ENCODE measurements at places on chromosomes 2 and 18.

DNA sequence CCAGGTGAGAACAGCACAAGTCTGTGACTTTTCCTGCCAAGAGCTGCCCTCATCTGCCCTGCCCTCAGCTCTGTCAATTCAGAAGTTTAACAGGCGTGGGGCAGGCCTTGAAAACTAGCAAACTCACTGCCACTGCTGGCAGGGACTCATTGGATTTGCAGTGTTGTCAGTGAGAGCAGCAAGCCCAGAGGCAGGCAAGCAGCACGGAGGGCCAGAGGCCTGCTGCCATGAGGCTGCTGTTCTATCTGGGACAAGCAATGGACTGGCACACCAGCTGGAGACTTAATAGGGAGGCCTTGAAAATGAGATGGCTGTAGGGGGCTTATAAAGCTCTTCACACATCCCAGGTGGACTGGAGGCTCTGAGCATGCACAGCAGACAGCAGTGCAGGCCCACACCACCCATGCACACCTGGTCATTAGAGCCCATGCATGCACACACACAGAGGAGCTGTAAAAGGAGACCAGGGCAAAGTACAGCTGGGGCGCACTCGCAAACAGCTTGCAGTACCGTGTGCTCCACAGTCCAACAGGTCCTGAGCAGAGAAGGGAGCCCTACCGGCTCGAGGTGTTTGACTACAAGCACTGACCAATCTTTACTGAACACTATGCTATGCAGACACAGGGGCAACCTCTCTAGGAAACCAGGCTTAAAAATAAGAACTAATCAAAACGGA is 28.7 kb downstream of the MGAT4A start:
- DNase-seq = no peak

- no peak for DNase-seq
Observed at GRCh38 chr2:16862471-16862870, 196.8 kb upstream of the CYRIA start.

DNA sequence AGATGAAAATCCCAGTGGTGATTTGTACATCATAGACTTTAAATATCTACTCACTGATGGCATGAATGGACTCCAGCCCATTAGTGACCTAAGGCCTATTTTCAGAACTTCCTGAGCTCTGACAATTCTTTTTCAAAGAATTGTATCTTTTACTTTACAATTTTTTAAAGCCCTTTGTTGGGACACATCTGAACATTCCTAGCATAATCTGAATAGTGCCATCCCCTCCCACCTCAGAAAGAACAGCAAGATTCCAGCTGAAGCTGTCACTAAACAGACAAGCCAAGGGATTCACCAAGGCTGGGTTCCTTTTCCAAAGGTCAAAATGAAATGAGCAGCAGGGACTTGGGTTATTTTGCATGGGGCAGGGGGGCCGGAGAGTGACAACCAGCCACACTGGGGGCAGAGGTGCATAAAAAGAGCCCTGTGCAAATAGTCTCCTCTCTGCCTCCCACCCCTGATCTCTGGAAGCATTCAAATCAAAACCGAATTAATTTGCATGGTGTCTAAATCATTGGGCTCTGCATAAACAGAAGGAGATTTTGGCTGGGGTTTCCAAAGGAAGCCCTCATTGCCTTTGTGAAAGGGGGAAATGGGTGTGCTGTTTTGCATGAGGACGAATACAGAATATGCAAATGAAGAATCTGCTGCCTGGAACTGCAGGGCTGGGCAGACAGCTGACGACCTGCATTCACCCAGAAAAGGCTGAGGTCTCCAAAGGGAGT is 17.2 kb downstream of the EPHA4 start:
- no peak for DNase-seq

GRCh38 chr2:121976926-121977325 is 221.5 kb downstream of the TSN start:
- no peak for DNase-seq

DNA sequence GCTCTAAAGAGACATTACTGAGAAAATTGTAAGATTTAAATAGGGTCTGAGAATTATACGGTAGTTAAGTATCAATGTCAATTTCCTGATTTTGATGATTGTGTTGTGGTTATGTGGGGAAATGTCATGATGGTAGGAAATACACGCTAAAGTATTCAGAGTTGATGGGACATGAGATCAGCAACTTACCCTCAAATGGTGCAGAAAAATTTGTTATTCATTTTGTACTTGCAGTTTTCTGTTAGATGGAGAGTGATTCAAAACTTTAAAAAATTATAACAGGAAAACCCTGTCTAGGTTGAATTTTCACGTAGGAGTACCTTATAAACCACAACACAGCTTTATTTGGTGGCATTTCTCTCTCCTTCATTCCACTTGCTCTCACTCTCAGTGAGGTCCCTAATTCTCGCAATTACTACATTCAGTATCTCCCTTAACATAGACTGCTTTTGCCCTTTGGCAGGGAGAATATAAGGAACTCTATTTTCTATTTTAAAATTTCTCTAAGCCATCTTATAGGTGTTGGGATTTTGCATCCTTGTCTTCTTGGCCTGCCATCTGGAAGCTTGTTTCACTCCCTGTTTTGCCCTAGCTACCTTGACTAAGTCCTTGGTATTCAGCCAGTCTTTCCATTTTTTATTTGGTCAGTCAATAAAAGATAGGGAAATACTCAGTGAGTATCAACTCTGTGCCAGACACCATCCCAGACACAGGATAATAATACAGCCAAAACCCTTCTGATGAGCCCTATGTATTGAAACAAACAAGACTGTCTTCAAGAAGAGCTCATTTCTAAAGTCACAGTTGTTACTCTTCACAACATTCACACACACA is 550.6 kb upstream of the ACVR2A start:
- no peak for DNase-seq

DNA sequence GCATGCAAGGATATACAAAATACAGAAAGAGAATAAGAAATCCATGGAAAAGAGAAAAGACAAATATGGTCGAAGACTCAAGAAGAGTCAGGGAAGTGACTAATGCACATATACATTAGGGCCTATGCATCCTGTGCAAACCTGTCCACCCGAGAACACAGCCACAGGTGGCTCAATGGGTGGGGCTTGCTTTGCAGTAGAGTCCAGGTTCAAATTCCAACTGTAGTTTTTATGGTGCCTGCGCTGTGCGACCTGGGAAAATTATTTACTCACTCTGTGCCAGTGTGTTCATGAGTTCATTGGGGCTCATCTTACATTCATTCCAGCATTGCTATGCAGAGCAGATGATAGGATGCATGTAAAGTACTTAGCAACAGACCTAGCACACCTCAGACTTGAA is 244.7 kb downstream of the CTNNA2 start:
- DNase-seq = no peak

GRCh38 chr2:105537466-105537865 is 138.6 kb upstream of the FHL2 start:
- DNase-seq = no peak

GRCh38 chr2:64952096-64952495 is 37.1 kb upstream of the SLC1A4 start:
- no peak for DNase-seq

- DNase-seq = no peak
Observed at GRCh38 chr2:165535471-165535870, 66.0 kb downstream of the CSRNP3 start.

DNA sequence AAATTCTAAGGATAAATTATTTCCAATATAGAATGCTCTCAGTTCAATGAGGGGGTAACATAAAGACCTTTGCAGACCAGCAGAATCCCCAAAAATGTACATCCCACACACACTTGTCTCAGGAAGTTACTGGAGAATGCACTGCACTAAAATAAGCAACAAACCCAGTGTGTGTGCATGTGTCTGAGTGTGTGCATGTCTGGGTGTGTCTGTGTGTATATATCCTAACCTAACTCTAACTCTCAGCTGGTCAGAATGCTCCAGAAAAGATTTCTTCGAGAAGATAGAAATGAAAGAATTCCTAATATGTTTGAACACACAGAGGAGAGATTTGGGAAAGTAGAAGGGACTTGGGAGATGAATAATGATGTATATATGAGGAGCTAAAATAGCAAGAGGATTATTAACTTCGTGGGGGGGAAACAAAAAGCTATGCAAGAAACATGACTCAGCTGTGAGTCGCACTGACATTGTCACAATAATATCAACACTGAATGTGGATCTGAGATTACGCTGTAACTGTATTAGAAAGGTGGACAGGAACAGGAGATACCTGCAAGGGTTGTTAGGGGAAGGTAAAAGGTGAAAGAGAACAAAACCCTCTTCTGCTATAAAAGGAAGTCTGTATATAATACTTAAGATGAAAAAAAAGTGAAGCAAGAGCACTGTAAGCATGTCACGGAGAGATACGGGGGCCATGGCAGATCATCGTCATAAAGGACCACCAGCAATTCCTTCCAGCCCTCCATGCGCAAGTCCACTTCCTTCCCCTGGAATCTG is 11.1 kb downstream of the COLEC12 start:
- DNase-seq = no peak

DNA sequence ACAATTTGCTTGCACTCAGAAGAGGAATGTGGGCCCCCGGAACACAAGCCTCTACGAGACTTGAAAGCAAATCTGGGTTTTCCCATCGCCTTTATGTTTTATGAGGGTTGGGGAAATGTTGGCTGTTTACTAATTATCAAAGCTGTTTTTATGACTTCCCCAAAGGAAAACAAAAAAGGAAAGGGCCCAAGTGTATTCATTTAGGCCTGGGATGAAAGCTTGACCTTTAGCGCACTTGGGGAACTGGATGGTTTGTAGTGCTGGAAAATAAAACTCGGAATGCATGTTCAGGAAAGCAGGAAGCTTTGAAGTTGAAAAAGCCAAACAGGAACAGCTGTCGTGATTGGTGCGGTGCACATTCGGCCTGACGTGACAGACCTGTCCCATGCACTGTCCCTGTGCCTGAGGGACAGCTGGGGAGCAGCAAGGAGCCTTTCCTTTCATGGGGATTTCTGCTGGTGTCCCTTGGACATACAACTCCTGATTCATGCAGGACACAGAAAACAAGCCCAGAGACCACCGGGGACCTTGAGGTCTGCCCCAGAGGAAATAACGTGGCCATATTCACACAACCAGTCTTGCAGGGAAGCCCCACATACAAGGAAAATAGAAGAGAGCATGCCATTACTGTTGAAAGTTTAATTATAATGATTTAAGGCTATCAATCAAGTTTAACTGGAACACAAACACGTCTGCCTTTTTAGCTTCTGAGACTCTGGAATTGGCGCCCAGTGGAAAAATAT is 169.7 kb upstream of the APCDD1 start:
- no peak for DNase-seq

GRCh38 chr2:242015108-242016065 is 145.9 kb downstream of the RTP5 start:
- no peak for DNase-seq

GRCh38 chr18:76621226-76621625 is 126.2 kb upstream of the ZNF516 start:
- no peak for DNase-seq

DNA sequence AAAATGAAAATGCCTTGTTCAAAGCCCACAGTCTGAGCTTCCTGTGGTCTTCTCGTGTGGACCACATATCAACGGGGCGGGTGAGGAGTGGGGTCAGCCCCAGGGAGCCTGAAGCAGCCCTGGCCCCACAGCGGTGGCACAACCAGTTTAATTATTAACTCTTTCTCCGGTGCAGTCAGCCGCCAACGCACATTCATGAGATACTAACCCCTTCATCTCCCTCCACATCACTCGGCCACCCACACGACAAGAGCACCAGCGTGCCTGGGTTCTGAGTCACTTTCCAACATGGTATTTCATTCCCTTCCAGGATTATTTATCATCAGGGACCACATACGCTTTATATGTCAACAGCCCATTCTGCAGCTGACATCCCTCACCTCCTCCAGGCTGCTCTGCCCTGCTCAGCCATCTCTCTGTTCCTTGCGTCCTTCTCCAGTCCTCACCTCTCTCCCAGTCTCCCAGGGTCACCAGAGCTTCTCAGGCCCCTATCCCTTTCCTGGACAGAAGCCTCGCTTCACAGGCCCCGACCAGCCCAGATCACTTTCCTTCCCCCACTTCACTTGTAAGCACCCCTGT is 48.0 kb upstream of the ID2 start:
- no peak for DNase-seq

- peak; percentile 9 for DNase-seq
Observed at GRCh38 chr18:22563164-22563583, 145.5 kb upstream of the CTAGE1 start.

- no peak for DNase-seq
Observed at GRCh38 chr2:163414121-163414520, 321.7 kb downstream of the FIGN start.

DNA sequence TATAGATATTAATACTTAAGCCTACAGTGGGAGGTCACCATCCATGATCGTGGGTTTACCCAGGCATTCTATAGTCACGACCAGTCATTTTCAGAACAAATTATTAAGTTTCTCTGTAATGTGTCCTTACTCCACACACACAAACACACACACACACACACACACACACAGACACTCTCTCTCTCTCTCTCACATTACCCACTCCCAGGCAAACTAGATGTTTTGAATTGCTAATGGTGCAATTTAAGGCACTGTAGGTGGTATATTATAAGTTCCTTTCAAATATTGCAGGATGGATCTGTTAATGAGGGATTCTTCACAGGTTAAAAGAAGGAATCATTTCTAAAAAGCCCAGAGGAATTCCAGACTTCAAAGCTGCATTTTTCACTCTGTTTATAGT is 657.8 kb downstream of the MBD2 start:
- no peak for DNase-seq

DNA sequence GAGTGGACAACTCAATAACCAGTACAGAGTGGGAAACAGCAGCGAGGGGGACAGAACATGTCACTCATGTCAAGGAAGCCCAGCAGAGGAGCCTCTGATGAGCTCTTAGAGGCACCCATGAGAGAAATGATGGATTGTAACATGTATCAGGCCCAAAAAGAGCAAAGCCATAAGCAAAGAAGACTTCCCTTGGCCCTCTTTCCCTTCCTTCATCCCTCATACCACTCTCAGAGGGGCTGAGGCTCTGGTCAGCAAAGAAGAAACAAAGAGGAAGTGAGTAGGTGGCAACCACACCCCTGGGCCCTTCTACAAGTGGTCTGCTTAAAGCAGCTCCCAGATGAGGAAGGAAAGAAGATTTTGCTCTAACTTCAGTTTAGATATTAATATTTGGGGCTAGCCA is 112.8 kb downstream of the CDC42EP3 start:
- DNase-seq = no peak

GRCh38 chr2:109727929-109728447 is 66.1 kb upstream of the RGPD5 start:
- no peak for DNase-seq

DNA sequence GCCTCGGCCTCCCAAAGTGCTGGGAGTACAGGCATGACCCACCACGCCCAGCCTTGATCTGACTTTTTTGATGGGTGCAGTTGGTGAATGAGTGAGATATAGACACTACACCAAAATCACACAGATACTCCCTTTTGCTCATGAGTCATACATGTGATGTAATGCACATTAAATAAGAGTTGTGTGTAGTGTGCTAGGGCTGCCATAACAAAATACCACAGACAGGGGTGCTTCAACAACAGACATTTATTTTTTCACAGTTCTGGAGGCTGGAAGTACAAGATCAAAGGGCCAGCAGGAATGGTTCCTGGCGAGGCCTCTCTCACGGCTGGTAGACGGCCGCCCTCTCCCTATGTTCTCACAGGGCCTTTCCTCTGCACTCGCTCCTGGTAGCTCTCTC is 46.6 kb downstream of the GBX2 start:
- no peak for DNase-seq

- no peak for DNase-seq
Observed at GRCh38 chr18:55997151-55997561, 409.2 kb upstream of the TCF4 start.

Data from DND-41 (cell line).